ENCODE measurements at places on chromosomes 6 and 20.

- DNase-seq, result no peak
Measured at GRCh38 chr20:10954137-10954840, 280.5 kb upstream of the JAG1 start.

DNA sequence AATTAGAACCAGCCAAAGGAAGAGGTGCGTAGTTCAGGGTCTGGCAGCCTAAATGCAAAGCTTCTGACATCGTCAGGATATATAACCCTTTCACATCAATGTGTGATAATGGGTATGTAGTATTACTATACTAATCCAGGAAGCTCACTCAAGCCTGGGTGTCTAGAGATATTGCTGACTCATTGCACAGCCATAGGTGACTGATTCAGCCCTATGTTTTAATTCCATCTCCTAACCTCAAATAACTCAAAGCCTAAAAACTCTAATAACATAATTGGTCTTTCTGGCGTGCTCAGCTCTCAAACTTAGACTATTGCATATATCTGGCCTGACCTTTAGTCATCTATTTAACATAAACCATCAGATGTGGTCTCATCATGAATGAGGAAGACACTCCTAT lies 658.4 kb downstream of the TBC1D32 start:
- DNase-seq, result no peak

- no peak for DNase-seq
Measured at GRCh38 chr6:45965007-45965406, 50.7 kb downstream of the CLIC5 start.

DNA sequence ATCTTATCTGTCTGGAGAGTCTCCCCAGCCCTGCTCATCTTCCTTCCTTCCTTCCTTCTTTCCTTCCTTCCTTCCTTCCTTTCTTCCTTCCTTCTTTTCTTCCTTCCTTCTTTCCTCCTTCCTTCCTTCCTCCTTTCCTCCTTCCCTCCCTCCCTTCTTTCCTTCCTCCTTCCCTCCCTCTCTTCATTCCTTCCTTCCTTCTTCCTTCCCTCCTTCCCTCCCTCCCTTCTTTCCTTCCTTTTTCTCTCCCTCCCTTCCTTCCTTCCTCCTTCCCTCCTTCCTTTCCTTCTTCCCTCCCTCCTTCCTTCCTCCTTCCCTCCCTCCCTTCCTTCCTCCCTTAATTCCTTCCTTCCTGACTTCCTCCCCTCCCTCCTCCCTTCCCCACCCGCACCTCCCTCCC lies 284.0 kb downstream of the KHDC1L start:
- DNase-seq, result no peak

DNA sequence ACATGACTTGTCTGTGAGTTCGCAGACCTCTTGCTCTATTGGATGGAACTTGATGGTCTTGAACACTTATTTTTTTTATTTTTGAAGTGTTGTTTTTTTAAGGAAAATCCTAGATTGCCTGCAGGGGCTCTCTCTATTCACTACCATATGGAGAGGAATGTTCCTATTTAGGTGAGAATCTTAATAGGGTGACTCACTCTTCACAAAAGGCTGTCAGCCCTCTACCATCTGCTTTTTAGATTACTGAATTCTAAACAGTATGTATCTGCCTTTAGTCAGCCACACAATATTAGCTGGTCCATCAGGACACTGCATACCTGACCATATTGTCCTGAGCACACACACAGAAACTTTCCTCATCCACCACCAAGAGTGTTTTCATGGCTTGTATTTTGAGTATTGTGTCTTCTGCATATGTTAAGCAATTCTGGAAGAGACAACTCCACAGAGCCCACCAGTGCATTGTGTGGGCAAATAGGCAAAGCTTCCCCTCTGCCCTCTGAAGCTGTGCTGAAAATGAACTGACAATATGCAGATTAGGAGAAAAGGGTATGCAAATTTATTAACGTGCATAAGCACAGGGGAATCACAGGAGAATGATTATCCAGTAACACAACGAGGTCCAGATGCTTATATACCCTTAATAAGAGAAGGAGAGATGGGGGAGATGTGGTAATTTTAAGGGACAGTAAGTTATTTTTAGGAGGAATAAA lies 6.6 kb upstream of the BTBD9 start:
- no peak for DNase-seq

DNA sequence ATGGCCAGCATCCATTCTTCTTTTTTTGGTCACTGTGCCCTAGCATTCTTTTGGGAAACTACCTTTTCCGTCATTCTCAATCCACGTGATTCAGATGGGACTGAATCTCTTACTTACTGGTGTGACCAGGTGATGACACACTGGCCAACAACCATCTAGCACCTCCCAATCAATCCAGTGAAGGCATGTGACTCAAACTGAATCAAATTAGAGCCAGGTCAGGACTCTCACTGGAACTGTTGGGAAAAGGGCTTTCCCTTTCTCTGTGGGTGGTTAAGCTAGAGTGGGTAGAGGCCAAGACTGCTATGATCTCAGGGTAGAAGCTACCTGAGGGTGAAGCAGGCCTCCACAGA lies 36.2 kb upstream of the ZMYND8 start:
- DNase-seq, result no peak

GRCh38 chr6:135657207-135657606 lies 159.7 kb upstream of the AHI1 start:
- DNase-seq, result no peak

DNA sequence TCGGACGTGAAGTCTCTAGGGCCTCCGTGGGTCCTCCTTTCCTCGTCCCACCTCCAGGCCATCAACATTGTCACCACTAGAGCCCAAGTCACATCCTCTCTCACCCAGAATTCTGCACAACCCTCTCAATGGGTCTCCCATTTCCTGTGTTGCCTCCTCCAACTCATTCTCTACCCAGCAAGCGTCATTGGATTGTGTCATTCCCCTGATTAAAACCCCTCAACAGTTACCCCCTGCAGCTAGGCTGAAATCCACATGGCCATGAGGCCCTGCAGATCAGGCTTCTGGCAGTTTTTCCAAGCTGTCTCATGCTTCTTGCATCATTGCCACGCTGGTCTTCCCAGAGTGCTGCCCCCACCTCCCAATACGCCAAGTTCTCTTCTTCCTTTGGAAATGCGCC lies 12.9 kb upstream of the FAM210B start:
- peak; percentile 55 for DNase-seq

GRCh38 chr20:53097371-53097770 lies 125.2 kb downstream of the TSHZ2 start:
- DNase-seq, result no peak

DNA sequence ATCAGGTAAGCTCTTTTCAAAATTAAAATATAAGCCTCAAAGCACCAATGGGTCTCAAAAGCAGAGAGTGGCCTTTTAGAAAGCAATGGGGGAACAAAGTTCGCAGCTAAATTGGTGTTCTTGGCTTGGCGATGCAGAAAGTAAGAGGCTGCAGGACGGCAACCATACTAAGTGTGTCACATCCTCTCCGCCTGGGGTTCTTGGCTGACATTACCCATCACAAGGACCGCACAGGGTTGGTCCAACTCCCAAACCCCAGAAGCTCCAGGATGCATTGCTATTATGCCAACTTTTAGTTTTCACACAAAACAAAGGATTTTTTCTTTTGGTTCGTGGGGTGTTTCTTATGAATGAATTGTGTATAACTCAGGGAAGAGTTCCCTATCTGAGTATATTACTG lies 124.8 kb downstream of the PRKN start:
- no peak for DNase-seq

DNA sequence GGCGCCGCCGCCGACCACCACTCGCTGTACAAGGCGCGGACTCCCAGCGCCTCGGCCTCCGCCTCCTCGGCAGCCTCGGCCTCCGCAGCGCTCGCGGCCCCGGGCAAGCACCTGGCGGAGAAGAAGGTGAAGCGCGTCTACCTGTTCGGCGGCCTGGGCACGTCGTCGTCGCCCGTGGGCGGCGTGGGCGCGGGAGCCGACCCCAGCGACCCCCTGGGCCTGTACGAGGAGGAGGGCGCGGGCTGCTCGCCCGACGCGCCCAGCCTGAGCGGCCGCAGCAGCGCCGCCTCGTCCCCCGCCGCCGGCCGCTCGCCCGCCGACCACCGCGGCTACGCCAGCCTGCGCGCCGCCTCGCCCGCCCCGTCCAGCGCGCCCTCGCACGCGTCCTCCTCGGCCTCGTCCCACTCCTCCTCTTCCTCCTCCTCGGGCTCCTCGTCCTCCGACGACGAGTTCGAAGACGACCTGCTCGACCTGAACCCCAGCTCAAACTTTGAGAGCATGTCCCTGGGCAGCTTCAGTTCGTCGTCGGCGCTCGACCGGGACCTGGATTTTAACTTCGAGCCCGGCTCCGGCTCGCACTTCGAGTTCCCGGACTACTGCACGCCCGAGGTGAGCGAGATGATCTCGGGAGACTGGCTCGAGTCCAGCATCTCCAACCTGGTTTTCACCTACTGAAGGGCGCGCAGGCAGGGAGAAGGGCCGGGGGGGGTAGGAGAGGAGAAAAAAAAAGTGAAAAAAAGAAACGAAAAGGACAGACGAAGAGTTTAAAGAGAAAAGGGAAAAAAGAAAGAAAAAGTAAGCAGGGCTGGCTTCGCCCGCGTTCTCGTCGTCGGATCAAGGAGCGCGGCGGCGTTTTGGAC lies 2.0 kb downstream of the SOX4 start:
- DNase-seq, result peak; percentile 58

GRCh38 chr6:54900666-54901065 lies 54.1 kb downstream of the FAM83B start:
- no peak for DNase-seq

- no peak for DNase-seq
Measured at GRCh38 chr6:150005761-150006651, 19.3 kb downstream of the RAET1L start.

DNA sequence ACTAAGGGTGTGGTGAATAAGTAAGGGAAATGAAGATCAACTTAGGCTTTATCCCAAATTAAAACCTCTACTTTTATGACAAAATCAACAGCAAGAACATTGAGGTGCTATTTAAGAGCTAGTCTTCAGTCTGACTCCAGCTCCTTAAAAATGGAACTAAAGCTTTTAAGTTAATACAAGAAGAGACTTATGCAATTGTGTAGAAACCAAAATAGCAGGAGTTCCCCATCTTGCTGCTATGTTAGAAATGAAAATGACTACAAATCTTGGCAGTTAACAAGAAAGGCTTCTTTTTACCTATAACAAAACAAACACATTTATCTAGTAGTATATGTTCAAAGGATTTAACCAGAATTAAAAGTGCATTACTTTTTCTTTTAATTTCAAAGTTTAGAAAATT lies 25.7 kb downstream of the HMGN3 start:
- no peak for DNase-seq

GRCh38 chr6:80605165-80605989 lies 498.9 kb downstream of the BCKDHB start:
- DNase-seq, result peak; percentile 55

GRCh38 chr6:129767776-129768485 lies 58.0 kb upstream of the ARHGAP18 start:
- DNase-seq, result no peak

DNA sequence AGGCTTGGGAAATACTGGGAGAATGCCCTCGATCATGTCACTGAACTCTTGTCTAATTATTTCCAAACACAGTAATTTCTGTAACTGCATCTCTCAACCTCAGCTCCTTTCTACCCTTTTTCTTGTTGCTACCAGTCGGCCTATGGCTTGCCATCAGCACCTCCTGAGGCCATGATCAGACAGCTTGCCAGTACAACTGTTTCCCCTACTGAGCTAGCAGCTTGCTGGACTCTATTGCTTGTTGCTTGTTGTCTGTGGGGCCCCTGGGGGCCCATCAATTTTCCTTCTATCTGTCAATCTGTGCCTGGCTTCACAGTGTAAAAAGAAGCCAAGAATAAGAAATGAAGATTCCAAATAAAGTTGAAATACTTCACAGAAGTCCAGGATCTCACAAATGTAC lies 123.9 kb downstream of the OPN5 start:
- DNase-seq, result no peak

DNA sequence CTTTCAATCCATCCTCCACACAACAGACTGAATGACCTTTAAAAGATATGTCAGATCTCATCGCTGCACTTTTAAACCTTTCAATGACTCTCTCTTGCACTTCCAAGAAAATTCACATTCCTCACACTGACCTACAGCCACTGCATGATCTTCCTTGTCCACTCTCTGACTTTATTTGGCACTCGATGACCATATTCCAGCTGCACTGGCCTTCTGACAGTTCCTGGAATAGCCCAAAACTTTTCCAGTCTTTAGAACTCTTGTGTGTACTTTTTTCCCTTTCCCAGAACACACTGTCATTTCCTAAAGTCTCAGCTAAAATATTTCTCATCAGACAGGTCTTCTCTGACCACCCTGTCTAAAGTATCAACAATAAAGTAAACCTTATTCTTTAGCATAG lies 174.6 kb downstream of the ADGRG6 start:
- no peak for DNase-seq

DNA sequence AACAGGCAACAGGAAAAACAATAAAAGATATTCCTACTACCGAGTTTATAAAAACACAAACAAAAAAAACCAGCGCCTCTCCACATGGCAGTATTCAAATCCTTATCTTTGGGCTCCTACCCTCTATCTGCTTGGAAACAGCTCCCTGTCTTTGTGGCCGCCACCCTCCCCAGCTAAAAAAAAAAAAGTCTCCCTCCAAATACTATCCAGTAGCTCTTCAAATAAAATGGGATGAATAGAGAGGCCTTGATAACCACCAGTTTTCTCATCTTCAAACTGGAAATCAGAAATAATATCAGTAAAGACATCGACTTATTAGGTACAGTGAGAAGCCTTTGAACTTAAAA lies 96.2 kb downstream of the PSMG4 start:
- no peak for DNase-seq

GRCh38 chr6:30823534-30823865 lies 60.8 kb upstream of the DDR1 start:
- DNase-seq, result no peak

DNA sequence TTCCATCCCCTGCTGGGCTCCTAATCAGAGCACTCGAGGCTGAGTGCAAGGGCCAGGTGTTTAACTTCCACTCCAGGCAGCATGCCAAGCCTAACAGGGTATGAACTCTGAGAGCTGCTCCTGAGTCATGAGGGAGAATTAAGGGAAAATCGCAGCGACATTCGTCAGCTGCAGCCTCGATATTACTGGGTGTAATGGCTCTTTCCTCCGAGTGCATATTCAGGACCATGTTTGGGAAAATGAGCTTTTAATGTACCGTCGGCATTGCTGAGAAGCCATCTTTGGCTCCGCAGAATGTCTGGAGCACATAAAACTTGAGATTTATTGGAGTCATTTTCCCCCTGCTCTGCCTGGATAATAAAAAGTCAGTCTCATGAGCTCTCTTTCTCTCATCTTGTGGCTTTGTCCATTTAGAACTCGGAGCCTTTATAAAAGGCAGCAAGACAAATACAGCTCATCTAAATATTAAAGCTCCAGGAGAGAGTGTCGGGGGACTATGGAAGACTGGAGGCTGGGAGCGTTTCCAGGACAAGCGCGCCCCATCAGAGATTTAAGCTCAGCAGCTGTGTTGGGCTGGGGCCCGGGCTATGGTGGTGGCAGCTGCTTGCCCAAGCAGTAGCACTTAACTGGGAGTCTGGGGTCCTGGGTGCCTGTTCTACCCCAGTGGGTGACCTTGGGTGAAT lies 103.7 kb downstream of the TOX2 start:
- no peak for DNase-seq

GRCh38 chr6:28901831-28902230 lies 22.0 kb downstream of the TRIM27 start:
- DNase-seq, result no peak
